ENCODE measurements at places on chromosomes 16 and 17.

GRCh38 chr16:88531346-88531745 lies 38.9 kb upstream of the ZC3H18 start:
- DNase-seq, result no peak

DNA sequence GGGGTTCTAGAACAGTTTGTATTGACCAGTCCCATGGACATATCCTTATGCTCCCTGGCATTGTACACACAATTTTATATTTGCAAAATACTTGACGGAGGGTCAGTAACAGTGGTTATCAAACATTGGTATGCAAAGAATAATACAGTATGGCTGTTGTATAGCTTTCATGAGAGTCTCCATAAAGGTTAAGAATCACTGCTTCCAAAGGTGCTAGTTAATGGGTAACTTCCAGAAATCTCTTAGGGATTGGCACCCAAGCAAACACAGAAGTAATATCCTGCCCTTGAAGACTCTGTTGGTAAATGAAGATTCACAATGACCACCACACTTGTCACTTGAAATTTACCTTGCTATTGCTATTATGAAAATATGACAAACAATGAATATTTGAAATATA lies 239.2 kb downstream of the ZFHX3 start:
- DNase-seq, result no peak

DNA sequence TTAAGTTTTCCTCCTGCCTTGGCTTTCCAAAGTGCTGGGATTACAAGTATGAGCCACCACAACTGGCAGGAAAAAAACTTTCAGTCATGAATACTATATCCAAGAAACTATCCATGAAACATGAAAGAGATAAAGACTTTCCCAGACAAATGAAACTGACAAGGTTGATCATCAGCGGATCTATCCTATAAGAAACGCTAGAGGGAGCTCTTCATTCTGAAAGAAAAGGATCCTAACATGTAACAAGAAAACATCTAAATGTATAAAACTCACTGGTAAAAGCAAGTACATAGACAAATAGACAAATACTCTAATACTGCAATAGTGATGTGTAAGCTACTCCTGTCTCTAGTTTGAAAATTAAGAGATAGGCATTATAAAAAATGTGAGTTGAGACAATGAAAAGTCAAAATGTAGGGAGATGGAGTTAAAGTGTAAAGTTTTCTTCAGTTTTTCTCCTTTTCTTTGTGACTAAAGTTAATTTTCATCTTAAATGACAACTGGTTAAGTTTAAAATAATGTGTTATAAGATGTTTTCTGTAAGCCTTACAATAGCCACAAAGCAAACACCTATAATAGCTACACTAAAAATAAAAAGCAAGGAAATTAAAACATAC lies 79.6 kb upstream of the TEKT1 start:
- DNase-seq, result no peak

GRCh38 chr17:2902546-2902945 lies 106.3 kb downstream of the RAP1GAP2 start:
- no peak for DNase-seq
